ENCODE measurements at places on chromosomes 5 and 9.
A peak's percentile ranks its signal among the peaks of the same experiment; 100 is the strongest.

DNA sequence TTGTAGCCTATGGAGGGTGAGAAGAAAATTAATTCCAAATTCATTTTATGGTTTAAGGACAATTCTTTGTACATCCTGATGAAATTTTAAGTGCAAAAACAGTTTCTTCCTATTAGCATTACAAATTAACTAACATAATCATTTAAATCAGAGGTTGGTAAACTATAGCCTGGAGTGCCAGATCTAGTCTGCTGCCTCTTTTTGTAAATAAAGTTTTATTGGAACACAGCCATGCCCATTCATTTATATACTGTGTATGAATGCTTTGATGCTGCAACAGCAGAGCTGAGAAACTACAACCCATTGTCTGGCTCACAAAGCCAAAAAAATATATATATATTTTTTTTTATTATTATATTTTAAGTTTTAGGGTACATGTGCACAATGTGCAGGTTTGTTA lies 80.2 kb downstream of the FNIP1 start:
- DNase-seq = no peak

DNA sequence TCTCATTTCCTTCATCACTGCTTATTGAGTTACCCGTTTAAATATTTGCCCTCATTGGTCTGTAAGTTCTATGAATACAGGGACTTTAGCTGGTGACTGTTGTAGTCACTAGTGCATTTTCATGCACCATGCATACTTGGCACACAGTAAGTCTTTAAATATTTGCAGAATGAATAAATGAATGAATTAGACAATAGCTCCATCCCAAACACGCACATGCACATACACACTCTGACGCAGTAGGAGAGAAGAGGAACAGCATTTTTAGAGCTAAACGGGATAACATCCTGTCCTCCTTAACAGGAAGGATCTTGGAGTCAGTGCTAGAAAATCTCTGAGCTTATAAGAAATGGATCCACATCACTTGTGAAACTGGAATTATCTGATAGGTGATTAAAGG lies 447.7 kb downstream of the KIF4B start:
- DNase-seq = no peak

- peak; percentile 74 for DNase-seq
These were observed 13.1 kb downstream of the HMHB1 start for GRCh38 chr5:143824851-143825720.

- DNase-seq = no peak
These were observed 13.9 kb upstream of the ANXA6 start for GRCh38 chr5:151171529-151171928.

DNA sequence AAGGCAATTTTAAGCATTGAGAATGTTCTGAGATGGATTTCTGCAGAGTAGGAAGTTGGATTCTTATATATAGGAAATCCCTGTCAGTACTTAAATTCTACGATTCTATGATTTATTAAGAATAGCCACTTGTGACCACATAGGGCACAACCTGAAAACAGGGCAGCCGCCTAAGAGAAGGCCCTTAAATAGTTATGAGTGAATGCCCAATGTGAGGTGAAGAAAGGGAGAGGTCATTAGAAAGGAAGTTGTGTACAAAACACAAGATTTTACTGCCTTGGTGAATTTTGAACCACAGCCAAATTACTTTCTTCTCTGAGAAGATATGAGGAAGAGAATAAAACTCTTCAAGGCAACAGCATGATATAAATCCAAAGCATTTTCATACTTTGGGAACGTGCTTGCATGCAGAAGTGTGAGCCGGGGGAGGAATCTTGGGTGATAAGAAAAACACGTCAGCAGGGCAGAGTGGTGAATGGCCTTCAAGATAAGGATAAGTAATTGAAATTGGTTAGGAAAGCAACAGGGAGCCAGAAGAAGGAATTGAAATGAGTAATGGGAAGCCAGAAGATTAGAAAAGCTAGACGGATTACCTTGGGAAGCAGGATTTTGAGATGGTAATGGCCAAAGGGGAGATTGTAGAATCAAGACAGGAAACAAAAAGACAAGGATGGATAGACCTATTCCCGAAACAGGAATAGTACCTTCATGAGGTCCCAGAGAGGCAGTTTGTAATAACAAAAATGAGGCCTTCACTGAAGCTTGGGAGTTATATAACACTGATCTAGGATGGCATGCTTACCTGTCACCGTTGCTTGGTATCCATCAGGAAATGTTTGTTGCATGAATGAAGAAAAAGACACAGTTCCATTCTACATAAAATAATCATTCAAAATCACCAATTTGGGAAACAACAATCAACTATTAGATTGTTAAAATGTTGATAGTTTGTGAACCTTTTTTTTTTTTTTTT lies 244.3 kb downstream of the PDE4D start:
- no peak for DNase-seq

- no peak for DNase-seq
These were observed 17.7 kb downstream of the GNAQ start for GRCh38 chr9:78013934-78014333.

DNA sequence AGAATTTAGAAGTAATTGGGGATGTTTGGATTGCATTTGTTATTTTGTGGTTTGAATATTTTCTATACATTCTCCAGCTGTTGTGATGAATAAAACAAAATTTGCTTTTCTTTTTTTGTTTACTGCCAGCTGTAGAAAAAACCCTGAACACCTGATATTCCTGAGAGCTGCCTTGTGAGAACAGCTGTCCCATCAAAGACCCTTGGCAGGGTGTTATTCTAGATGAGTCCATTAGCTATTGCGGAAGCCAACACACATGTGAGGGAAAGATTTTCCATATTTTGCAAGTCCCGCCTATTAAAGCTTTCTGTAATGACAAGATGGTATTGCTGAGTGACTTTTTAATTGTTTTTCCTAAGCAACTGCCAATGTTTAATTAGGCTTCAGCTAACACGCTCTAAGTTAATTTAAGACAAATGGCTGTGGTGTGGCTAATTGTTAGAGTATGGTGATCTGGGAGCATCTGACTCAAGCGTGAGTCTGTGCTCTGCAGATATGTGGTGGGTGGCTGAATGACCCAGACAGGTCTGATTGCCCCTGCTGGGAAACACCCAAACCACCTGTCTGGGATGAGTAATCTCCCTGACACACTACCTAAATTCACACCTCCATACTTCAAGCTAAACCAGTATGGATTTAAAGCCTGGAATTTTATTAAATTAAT lies 86.5 kb upstream of the PRLR start:
- peak; percentile 54 for DNase-seq

DNA sequence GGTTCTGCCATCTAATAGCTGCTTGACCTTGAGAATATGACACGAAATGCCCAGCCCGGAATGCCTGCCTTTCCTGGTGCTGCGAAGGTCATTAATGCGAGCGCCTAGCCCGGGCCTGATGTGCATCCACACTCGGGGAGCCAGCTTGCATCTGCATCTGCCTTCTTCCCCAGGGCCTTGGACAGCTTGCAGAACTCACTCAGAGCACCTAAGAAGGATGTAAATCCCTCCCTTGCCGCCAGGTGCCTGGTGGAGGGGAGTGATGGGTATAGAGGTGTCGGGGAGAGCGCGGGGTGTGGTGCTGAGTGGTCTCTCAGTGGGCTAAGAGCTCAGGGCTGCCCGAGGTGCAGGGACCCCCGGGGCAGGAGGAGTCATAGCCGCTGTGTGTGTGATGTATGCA lies 127.2 kb downstream of the MRPL36 start:
- DNase-seq = no peak

GRCh38 chr5:98173334-98173733 lies 600.1 kb upstream of the RGMB start:
- peak; percentile 85 for DNase-seq
